ENCODE measurements at places on chromosomes 1 and 21. TPM values are rescaled to one million over a fixed set of nuclear protein-coding genes. Genes with fewer than 3 reads are reported as not detected.

The SPRR2E gene
- not detected for total RNA-seq

The CR1 gene
- 11.3 TPM for total RNA-seq

The TIAM1 gene
- total RNA-seq: 6.7 TPM

The MROH7 gene
- total RNA-seq: 4.5 TPM

The ADAMTS4 gene
- total RNA-seq: 16.5 TPM

The PDPN gene
- 25.8 TPM for total RNA-seq

The KCNE1 gene
- total RNA-seq: 7.5 TPM

The VANGL1 gene
- 7.5 TPM for total RNA-seq

The TDRD5 gene
- total RNA-seq: 0.12 TPM

The WNT3A gene
- total RNA-seq: not detected

The TRPM2 gene
- 5.1 TPM for total RNA-seq

The EXTL1 gene
- 1.3 TPM for total RNA-seq

The NCAM2 gene
- 6.5 TPM for total RNA-seq

The CHIA gene
- not detected for total RNA-seq

The LYPD8 gene
- not detected for total RNA-seq

The ZNF683 gene
- 0.35 TPM for total RNA-seq

The OR4F29 gene
- not detected for total RNA-seq

The GPR37L1 gene
- 0.21 TPM for total RNA-seq

The C8A gene
- not detected for total RNA-seq

The TAL1 gene
- 4.0 TPM for total RNA-seq

The SLC9C2 gene
- total RNA-seq: 0.71 TPM

The MINDY1 gene
- total RNA-seq: 32.2 TPM

The IGSF3 gene
- 15.6 TPM for total RNA-seq

The PROK1 gene
- total RNA-seq: 0.18 TPM

The PRAMEF20 gene
- not detected for total RNA-seq

The PLA2G2D gene
- not detected for total RNA-seq

The ILDR2 gene
- 7.3 TPM for total RNA-seq

The BATF3 gene
- 3.9 TPM for total RNA-seq

The DYNLT4 gene
- 0.71 TPM for total RNA-seq

The GJA9 gene
- not detected for total RNA-seq

The CSRP1 gene
- total RNA-seq: 95.1 TPM

The TMCO4 gene
- 9.0 TPM for total RNA-seq

The MYCL gene
- total RNA-seq: 0.76 TPM

The SYNJ1 gene
- total RNA-seq: 12.3 TPM

The SH3BGRL3 gene
- total RNA-seq: 93.9 TPM

The FABP3 gene
- 3,075 TPM for total RNA-seq

The NEGR1 gene
- total RNA-seq: 22.4 TPM

The DCST1 gene
- total RNA-seq: not detected

The VASH2 gene
- total RNA-seq: 3.7 TPM

The FCGR3A gene
- 42.9 TPM for total RNA-seq

The LRRC53 gene
- not detected for total RNA-seq

Measured in left cardiac atrium (tissue), 4 donors.